ENCODE measurements at places on chromosomes 7 and 10. TPM values are rescaled to one million over a fixed set of nuclear protein-coding genes. Genes with fewer than 3 reads are reported as not detected.

The EPHA1 gene
- total RNA-seq, result not detected

The PPP1R17 gene
- total RNA-seq, result not detected

The INTS15 gene
- 25.4 TPM for total RNA-seq

The CCZ1B gene
- 57.1 TPM for total RNA-seq

The NPSR1 gene
- total RNA-seq, result not detected

The CYP3A4 gene
- total RNA-seq, result not detected

The SPDYE2B gene
- not detected for total RNA-seq

The ASB15 gene
- total RNA-seq, result not detected

The TSPAN33 gene
- 6.9 TPM for total RNA-seq

The JAKMIP3 gene
- 1.5 TPM for total RNA-seq

The NEBL gene
- 8.2 TPM for total RNA-seq

The ZNF117 gene
- 0.12 TPM for total RNA-seq

The NPTX2 gene
- total RNA-seq, result 0.17 TPM

The C10orf90 gene
- total RNA-seq, result 2.7 TPM

The GATA3 gene
- 3.8 TPM for total RNA-seq

The FRMD4A gene
- total RNA-seq, result 11.1 TPM

The KMT2E gene
- 12.9 TPM for total RNA-seq

The CDK6 gene
- total RNA-seq, result 13.3 TPM

The DUS4L gene
- 10.4 TPM for total RNA-seq

The CWF19L1 gene
- total RNA-seq, result 20.4 TPM

The NPY gene
- total RNA-seq, result not detected

The GFRA1 gene
- total RNA-seq, result 7.4 TPM

The TLX1 gene
- total RNA-seq, result not detected
